LNCaP clone FGC (cell line): ENCODE measurements at places on chromosomes 4 and X.

GRCh38 chr4:7347981-7348380, 86.7 kb downstream of the PSAPL1 start:
- DNase-seq, result no peak

DNA sequence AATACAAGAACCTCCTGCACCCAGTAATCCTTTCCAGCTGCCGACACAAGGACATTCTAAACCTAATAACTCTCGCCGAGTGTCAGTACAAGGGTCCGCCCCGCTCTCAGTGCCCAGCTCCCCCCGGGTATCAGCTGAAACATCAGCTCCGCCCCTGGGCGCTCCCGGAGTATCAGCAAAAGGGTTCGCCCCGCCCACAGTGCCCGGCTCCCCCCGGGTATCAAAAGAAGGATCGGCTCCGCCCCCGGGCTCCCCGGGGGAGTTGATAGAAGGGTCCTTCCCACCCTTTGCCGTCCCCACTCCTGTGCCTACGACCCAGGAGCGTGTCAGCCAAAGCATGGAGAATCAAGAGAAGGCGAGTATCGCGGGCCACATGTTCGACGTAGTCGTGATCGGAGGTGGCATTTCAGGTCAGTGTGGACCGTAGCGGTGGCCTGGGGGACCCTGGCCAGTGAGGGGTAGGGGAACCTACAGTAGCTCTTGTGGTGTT, at the start of gene MAOA:
Gene MAOA (plus strand): TSS at position 295 of the 490 bp plus-strand sequence. CDS start 43 bp downstream, at position 338.
- DNase-seq, result no peak

DNA sequence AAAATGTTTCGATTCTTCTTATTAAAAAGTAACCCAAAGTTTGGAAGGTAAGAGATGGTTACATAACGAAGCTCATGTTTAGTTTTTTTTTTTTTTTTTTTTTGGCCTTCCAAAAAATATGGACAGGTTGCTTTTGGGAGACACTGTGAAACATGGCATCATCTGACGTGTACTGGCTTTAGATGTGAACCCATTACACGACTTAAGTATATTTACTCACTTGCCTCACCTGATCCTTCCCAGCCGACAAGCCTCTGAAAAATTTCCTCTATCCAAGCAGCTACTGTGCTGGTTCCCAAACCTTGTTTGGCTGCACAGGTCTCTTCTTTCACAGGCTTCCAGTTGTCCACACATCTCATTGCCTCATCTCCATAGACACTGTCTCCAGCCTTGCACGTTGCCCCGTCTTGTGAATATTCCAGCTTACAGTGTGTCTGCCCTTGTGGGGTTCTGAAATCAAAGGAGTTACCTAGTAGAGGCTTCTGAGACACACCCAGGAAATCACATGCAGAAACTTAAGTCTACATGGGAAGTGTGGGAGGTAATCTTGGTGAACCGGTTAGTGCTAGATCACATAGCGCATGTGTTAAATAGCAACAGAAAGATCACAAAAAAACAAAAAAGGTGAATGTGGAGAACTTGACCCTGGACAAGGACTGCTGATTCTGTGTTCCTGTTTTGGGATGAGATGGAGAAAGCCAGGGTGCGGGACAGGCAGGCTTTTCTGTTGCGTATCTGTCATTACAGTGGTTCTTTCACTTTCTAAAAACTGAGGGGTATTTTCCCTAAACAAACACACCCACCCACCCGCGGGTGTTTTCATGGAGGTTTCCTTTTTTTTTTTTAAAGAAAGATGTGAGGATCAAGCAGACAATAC, 328.6 kb downstream of the ARHGAP10 start:
- no peak for DNase-seq

GRCh38 chrX:63930140-63930539, 145.1 kb upstream of the ARHGEF9 start:
- no peak for DNase-seq

DNA sequence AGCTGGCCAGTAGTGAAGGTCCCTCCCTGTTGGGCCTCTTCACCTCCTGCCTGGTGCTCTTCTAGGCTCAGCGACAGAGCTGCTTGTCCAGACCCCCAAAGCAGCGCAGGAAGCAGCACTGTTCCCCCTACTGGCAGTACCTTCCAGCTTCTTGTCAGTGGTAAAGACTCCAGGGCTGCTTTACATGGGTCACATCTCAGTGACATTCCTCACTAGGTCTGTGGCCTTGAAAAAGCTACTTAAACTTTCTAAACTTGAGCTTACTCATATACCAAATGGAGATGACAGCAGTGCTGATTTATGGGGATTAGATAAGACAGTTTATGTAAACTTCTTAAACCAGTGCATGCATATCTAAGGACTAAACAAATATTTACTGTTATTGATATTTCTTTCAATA, 117.3 kb downstream of the FAT4 start:
- DNase-seq, result peak; percentile 1

- DNase-seq, result no peak
These were observed 51.3 kb downstream of the ATP11C start for GRCh38 chrX:139881572-139881971.

GRCh38 chr4:42865572-42866189, 26.8 kb upstream of the GRXCR1 start:
- DNase-seq, result no peak
